ENCODE measurements at places on chromosomes 2 and 18. TPM values are rescaled to one million over a fixed set of nuclear protein-coding genes. Genes with fewer than 3 reads are reported as not detected.

Gene ACTG2
- 8.3 TPM for total RNA-seq

Gene SLC35G4
- total RNA-seq, result not detected

Gene GCA
- total RNA-seq, result 123 TPM

GRCh38 chr18:7205346-7205745, 25.5 kb upstream of the LRRC30 start:
- no peak for DNase-seq
- H3K27me3 ChIP-seq, result no peaks in the 10 kb centered on the region
- H3K36me3 ChIP-seq, result no peaks in the 10 kb centered on the region
- no peak overlapping the region for H3K27ac ChIP-seq
- H3K4me3 ChIP-seq, result no peak overlapping the region
- H3K4me1 ChIP-seq, result peaks cover 8% of the 10 kb centered on the region

- H3K4me3 ChIP-seq, result no peak overlapping the region
- no peak for DNase-seq
- no peak overlapping the region for H3K27ac ChIP-seq
These were observed 55.5 kb upstream of the RAB6D start for GRCh38 chr2:131419441-131419840.
